SK-N-SH treated with all-trans-retinoic acid at 6 μM for 48 hours (cell line): ENCODE measurements at places on chromosomes 13 and 19.

DNA sequence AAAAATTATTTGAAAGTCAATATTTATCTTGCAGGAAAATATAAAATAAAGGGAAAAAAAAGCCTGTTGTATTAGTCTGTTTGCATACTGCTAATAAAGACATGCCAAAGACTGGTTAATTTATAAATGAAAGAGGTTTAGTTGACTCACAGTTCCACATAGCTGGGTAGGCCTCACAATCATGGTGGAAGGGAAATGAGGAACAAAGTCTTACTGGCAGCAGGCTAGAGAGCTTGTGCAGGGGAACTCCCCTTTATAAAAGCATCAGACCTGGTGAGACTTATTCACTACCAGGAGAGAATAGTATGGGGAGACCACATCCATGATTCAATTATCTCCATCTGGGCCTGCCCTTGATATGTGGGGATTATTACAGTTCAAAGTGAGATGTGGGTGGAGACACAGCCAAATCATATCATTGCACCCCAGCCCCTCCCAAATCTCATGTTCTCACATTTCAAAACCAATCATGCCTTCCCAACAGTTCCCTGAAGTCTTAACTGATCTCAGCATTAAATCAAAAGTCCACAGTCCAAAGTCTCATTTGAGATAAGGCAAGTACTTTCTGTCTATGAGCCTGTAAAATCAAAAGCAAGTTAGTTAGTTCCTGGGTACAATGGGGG, 1416.5 kb upstream of the SPRY2 start:
- ATAC-seq = no peak

- ATAC-seq = no peak
Measured at GRCh38 chr19:52351512-52351911, 15.5 kb downstream of the ZNF610 start.

DNA sequence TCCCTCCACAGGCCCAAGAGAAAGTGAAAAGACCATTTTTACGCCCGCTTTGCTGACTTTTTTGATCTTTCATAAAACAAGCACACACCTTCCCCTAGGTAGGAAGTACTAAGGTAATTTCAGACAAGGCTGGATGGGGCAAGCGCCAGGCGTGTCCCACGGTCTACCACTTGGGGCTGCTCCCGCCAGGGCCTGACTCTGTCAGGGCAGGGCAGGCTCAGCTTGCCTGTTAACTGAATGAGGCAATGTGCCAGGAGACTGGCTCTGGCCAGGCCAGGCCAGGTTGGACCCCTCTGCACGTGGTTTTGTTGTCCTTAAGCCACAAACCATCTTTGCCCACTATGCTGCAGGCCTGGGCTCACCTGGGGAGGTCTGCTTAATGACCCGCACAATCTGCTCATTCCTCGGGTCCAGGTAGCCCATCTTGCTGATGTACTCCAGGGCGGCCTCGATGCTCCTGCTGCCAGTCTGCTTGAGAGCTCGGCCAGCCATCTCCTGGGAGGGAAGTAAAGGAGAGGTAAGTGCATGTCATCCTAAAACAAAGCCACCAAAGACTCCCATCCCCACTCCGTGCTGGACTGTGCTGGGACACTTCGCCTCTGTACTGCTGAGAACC, 70.4 kb downstream of the LATS2 start:
- no peak for ATAC-seq

GRCh38 chr13:103033999-103034398, 32.2 kb downstream of the SLC10A2 start:
- ATAC-seq = no peak

- ATAC-seq = no peak
Measured at GRCh38 chr13:30927595-30927994, 4.9 kb upstream of the TEX26 start.

- no peak for ATAC-seq
Measured at GRCh38 chr13:112657850-112658445, 31.9 kb upstream of the ATP11A start.

DNA sequence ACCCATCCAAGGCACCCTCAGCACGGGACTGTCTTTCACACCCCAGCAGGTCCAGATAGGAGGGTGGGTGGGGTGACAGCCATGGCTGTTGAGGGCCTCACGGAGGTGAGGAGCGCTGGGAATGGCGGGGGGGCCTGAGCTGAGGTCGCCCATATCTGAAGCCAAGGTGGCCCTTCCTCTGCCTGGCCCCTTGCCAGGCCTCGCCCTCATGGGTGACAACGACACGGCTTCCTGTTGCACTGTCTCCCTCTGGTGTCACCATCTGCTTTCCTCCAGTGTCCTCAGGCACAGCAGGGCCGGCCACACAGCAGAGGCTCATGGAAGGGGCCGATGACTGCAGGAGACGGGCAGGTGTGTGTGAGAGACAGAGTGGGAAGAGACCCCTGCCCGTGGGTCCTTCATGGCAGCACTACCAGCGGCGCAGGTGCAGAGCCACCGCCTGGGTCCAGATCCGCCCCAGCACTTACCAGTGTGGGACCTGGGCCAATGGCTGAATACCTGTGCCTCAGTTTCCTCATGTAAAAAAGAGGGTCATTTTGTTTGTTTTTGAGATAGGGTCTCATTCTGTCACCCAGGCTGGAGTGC, 8.1 kb upstream of the NKPD1 start:
- ATAC-seq = no peak

GRCh38 chr13:29975283-29975682, 124.9 kb upstream of the UBL3 start:
- no peak for ATAC-seq

GRCh38 chr13:94859278-94859691, 146.9 kb upstream of the SOX21 start:
- ATAC-seq = no peak
